ENCODE measurements at places on chromosomes 2 and 18.

GRCh38 chr2:62475172-62476011 is 30.6 kb downstream of the TMEM17 start:
- DNase-seq: no peak

- DNase-seq: no peak
These were observed 1564.6 kb upstream of the NXPH2 start for GRCh38 chr2:140344838-140345237.

- DNase-seq: no peak
These were observed 1883.3 kb upstream of the CELF4 start for GRCh38 chr18:39448942-39449341.

GRCh38 chr2:84800194-84800805 is 80.6 kb downstream of the TRABD2A start:
- DNase-seq: no peak

DNA sequence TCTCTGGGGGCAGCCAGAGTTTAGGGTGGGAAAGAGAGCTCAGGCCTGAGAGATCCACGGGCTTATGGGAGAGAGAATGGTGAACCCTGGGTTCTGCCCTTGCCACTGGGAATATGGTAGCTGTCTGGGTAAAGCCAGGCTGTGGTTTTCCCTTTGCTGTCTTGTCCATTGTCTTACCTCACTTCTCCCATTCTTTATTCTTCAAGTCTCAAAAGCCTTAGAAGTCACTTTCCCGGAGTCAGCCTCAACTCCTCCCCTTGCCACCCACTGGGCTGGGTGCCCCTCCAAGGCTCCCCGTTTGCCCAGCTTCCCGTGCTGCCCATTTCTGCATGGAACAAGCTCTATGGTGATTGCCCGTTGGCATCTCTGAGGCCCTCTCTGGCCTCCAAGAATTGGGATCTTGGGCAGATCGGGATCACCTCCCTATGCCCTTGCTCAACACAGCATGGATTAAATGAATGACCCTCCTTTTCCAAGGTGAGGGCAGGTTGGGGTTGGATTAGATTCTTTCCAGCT is 228.2 kb downstream of the HAUS1 start:
- DNase-seq: no peak

GRCh38 chr2:204312105-204312504 is 233.2 kb upstream of the PARD3B start:
- no peak for DNase-seq

- no peak for DNase-seq
These were observed 51.3 kb downstream of the ZAP70 start for GRCh38 chr2:97764559-97765263.

DNA sequence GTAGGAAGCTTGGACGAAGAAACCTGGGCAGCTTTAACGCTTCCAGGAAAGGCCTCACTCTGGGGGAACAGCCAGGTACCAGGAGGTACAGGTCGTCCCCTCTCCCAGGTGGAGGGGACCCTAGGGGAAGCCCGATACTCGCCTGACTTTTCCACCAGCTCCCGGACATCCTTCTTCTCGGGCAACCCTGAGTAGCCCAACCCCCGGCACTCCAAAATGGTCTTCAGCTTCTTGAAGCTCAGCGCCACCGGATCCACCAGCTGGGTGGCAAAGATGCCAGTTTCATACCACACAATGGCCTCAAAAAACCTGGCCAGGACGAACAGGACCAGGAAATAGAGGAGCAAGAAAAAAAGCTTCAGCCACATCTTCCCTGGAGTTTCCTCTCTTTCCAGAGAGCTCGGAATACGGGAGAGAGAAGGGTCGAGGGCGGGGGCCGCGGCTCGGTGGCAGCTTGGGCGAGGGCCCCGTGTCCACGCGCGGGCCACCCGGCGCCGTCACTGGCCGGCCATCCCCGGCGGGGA is 1.1 kb downstream of the RNF103 start:
- peak; percentile 40 for DNase-seq

DNA sequence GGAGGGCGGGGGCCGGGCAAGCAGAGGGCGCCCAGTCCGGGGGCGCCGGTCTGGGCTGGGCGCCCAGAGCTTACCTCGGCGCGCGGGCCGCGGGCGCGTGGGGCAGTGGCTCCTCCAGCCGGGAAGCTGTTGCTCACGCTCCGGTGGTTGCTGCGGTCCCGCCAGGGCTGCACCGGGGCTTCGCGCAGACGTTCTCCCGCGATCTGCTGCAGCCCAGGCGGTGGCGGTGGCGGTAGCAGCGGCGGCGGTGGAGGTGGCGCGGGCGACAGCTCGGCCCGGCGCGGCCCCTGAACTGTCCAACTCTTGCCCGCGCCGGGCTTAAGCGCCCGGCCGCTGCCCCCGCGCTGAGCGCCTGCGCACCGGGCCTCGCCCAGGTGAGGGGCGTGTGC is 391 bp downstream of the ZNF385B start:
- DNase-seq: no peak

DNA sequence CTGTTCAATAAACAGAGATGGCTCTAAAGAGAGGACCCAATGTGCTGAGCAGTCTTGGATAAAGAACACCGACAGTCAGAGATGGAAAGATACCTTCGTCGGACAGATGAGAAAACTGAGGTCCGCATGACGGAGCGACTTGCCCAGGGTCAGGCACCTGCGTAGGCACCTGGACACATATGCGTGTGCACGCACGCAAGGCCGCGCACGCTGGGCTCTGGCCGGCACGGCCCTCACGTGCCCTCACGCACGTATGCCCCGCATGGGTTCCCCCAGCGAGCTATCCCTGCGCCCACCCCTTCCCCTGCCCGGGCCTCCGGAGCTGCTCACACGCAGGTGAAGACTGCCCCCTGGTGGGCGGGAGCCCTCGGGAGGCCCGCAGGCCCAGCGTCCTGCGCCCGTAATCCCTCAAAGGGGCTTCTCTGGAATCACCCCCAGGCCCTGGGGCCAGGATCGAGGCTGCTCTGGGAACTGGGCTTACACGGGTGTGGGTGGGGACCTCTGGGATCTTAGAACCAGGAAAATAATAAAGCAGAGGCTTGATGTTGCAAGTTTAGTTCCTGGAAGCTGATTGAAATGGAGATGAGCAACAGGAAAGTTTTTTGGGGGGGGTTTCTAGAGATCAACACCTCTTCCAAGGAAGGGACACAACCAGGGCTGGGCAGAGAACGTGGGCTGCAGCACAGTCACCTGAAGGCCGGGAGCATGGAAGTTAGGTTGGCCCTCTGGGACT is 246.3 kb downstream of the TNS1 start:
- DNase-seq: peak; percentile 74

DNA sequence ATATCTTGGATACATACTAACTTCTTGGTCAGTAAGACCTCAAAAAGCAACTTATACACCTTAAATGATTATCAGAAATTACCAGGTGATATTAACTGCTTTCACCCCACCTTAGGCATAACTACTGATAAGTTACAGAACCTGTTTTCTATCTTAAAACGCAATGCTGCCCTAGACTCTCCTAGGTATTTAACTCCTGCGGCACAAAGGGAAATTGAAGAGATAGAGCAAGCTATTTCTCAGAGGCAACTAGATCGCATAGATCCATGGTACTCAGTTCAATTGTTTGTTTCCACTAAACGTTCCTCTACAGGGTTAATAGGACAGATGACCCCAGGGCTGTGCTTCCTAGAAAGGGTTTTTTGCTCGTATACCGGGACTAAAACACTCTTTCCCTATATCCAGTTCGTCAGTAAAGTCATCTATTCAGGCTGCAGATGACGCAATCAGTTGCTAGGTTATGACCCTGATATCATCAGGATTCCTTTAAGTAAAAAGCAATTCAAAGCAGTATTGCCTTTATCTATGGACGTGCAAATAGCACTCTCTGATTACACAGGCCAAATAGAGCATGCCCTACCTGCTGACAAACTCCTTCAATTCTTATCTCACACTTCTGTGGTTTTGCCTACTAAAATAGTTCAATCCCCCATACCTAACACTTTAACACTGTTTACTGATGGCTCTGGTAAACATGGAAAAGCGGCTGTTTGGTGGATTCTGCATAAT is 62.3 kb upstream of the MYO3B start:
- no peak for DNase-seq

DNA sequence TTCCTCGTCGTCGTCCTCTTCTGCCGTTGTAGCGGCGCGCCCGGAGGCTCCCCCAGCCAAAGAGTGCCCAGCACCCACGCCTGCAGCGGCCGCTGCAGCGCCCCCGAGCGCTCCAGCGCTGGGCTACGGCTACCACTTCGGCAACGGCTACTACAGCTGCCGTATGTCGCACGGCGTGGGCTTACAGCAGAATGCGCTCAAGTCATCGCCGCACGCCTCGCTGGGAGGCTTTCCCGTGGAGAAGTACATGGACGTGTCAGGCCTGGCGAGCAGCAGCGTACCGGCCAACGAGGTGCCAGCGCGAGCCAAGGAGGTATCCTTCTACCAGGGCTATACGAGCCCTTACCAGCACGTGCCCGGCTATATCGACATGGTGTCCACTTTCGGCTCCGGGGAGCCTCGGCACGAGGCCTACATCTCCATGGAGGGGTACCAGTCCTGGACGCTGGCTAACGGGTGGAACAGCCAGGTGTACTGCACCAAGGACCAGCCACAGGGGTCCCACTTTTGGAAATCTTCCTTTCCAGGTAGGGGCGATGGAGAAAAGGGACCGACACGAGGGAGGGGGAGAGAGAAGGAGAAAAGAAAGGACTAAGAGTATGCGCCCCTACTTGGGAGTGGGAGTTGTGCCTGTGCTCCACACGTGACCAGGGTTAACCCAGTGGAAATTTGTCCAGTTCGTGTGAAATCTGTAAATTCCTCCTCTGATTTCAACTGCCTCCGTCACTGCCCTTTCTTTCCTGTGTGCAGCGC is 800 bp downstream of the HOXD13 start:
- no peak for DNase-seq

DNA sequence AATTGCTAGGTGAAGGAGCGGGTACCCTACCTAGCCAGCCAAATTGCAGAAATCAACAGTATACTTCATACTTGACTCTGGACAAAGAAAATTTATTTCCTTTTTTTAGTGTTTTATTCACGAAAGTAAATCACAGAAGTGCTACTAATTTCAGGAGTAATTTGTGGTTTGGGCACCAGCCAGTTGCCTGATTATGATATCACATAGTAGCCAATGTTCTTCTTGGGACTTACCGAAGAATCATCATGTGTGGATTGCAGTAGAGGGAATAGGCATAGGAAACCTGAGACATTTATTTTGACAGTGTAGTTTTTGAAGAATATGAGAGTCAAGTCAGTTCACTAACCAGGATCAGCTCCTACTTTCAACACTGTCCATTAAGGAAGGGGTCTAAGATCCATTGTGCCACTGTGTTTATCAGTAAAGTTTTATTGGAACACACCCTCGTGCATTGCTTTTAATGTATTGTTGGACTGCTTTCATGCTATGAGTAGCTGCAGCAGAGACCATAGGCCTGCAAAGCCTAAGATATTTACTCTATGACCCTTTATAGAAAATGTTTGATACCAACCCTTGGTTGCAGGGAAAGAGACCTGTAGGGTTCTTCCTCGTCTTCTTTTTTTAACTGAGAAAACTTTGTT is 32.1 kb downstream of the TNFRSF11A start:
- peak; percentile 18 for DNase-seq

DNA sequence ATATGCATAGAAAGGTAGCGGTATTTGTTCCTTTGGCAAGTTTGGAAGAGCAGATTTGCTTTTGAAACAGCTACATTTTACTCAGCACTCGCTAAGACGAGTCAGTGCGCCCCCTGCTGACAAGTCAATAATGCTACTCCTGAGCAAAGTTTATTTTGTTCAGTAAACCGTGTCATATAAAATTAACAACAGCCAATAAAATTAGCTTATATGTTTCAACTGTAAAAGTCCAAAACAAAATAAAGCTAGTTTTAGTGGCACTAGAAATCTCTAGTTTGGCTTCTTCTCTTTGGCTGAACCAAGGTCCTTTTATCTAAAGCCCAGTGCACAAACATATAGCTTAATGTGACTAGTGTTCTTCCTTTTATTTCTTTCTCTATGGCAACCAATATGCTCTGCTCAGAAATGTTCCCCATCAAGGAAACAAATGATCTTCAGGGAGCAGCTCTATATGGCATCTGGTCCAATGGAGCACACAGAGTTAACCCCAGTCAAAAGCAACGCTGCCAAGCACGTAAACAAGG is 4.2 kb upstream of the POU3F3 start:
- peak; percentile 80 for DNase-seq

- no peak for DNase-seq
These were observed 12.3 kb upstream of the STK17B start for GRCh38 chr2:196183528-196184231.

DNA sequence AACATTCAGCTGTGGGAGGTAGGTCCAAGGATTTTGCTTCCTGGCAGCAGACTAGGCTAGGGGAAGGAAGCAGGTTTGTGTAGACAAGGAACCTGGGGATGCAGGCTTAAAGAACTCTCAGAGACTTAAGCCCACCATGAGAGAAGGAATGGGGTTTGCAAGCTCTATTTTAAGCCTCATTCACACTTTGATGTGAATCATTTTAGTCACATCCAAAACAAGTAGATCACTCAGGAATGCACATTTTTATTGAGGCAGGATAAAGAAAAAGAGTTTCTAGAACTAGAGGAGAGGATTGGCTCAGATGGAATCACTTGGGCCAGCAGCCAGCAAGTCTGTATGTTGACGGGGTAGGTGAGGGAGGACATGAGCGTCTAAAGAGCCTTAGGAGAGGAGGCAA is 3.3 kb upstream of the NAPG start:
- no peak for DNase-seq

DNA sequence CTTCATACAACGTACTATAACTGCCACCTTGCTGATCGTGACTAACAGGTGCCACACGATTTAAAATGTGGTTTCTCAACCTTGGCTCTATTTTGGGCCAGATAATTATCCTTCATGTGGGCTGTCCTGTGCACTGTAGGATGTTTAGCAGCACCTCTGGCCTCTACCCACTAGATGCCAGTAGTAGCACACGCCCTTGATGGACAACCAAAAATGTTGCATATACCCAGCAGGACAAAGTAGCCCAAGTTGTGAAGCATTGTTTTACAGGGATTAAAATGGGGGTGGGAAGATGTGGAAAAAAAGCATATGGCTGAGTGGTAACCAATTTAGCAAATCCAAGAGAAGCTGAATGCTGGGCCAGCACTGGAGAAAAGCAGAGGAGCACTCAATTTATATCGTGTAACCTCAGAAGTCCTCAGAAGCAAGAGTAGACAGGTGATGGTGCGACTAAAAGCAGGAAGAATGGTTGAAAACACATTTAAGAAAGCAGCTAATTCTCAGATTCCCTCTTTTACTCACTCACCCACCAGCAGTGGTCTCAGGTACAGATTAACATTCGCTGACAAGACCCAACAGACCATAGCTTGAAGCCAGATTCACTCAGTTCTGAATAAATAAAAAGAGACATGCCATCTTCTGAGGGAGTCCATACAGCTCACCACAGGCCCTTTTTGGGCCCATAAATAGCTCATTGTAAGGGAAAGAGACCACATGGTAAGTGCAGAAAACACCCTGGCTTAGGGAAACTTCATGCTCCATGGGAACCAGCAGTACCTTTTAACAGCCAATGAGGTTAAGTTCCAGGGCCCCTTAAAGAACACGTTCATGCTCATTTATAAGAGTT is 50.6 kb downstream of the RAPH1 start:
- DNase-seq: peak; percentile 54

- no peak for DNase-seq
These were observed 17.7 kb upstream of the SEMA4C start for GRCh38 chr2:96887493-96888012.

DNA sequence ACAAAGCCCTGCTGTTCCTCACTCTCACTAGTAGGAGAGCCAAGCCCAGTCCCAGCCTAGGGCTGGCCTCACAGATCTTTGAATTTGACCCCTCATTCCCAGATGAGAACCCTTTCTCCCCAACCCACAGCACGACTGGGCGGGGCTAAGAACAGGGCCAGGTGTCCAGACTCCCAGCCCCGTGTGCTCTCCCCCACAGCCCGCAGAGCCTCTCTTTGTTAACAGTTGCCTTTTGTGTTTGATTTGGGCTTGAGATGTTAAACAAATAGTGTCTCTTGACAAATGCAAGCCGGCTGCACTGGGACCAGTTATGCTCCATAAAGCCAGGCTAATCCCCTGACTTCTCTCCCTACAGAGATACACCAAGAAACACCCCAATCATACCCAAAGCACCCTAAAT is 4.7 kb upstream of the KCNK3 start:
- DNase-seq: no peak

All from suppressor macrophage treated with lipopolysaccharide for 4 hours (primary cell).